GM12891 (cell line): ENCODE measurements at places on chromosomes 4 and X.

GRCh38 chrX:17680732-17681413 lies 56.4 kb upstream of the SCML1 start:
- DNase-seq = no peak

- DNase-seq = no peak
These were observed 10.5 kb downstream of the PPAT start for GRCh38 chr4:56424697-56425514.

DNA sequence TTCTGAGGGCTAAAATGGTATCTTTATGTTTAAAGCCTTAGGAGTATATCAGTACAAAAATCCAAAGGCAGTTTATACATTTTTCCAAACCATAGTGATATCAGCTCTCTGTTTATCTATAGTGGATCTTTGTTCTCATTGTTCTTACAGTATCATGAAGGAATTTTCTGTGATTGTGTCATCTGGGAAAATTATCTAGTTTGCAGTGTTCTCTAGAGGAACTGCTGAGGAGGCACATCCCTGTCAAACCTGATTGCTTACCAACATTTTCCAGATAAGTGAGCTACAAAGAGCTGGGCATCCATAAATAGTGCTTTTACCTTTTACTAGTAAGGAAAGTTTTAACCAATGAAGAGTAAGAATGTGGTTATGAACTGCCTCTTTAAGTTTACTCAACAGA lies 44.9 kb upstream of the SLC25A31 start:
- no peak for DNase-seq

DNA sequence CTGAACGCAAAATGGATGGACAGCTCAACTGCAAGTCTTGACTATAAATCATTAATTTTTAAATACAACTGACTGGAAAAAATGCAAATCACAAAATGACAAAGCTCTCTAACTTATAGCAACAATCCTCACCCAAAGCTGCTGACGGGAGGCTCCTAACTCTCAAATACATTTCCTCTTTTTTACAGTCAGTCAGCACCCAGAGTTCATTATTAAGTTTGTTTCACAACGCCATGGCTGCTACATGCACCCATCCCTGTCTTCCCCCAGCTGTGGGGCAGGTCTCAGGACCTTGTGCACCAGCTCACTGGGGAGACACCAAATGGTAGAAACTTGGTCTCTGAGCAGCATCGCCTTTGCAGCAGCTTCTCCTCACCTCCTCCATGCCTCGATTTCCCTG lies 97.6 kb downstream of the SLC34A2 start:
- DNase-seq = no peak

GRCh38 chr4:165443276-165443675 lies 64.5 kb downstream of the CPE start:
- DNase-seq = no peak

DNA sequence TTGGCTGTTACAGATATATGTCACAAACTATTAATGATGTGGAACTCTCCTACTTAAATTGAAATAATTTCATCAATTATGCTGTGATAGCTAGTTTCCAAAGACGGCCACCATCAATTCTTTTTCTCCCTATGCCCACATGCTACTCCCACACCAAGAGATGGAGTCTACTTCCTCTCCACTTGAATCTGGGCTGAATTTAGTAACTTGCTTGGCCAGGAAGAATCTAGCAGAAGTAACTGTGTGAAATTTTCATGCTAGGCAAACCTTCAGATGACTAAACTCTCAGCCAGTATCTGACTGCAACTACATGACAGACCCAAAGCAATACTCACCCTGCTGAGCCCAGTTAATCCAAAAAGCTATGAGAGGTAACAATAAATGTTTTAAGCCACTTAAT lies 3.2 kb downstream of the SEPSECS start:
- no peak for DNase-seq

- DNase-seq = no peak
These were observed 35.6 kb downstream of the GPR143 start for GRCh38 chrX:9730078-9730477.

DNA sequence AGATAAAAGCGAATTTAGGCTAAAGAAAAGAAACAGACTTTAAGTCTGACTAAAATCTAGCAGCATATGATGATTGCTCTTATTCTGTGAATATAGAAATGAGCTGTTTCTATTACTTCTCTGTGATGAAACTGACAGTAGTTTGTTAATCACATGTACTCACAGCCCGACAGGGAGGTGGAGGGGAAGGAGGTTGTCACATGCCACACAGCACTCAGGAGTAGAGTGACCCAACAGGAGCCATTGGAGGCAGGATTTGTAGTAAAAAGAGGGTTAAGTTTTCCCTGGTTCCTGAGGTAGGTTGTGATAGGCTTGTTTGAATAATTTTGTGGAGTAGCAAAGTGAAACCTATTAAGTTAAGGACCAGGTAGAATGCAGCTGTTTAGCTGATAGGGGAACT lies 495.9 kb downstream of the CENPC start:
- no peak for DNase-seq

- DNase-seq = no peak
These were observed 77.5 kb downstream of the MSN start for GRCh38 chrX:65744965-65745364.

DNA sequence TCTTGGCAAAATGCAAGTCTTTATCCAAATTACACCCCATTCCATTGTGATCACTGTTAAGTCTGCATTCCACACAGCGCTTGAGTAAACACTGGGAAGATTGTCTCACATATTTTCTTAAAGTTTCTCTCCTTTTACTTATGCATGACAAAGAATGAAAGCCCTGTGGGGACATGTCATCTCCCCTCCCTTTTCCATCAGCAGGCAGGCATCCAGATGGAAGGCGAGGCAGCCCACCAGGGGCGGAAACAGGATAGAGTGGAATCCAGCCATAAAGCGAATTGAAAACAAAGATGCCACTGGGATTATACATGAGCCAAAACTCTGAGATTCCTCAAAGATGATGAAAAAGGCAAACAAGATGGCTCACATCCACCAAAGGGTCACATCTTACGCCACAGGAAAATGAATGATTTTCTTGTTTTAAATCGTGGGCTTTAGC lies 78.2 kb downstream of the AFAP1 start:
- DNase-seq = no peak

- DNase-seq = no peak
These were observed 7.6 kb upstream of the BST1 start for GRCh38 chr4:15695240-15695699.

DNA sequence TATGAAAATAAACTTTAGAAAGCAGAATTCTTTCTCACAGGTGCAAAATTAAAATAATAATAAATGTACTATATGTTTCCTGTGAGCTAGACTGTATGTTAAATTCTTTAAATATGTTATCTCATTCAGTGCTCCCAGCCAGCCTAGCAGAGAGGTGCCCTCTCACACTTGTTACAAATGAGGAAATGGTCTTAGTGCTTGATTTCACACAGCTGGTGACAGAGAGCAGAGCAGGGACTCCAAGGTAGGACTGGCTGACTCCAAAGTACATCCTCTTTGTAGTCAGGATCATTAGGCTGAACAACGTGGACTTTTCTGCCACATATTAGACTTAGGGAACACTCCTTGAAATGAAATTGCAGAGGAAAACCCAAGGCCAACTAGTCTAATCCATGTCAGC lies 72.0 kb upstream of the HHIP start:
- no peak for DNase-seq

DNA sequence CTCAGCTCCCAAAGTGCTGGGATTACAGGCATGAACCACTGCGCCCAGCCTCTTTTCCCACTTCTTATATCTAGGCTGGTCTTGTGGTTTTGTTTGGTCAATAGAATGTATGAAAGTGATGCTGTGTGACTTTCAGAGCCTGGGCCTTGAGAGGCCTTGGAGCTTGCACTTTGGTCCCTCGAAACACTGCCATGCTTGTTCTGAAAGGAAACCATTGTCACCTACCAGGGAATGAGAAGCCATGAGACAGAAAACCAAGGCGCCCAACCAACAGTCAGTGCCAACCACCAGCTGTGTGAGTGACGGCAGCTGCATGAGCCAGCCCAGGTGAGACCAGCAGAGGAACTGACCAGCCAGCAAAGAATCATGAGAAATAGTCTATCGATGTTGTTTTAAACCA lies 57.4 kb downstream of the SCD5 start:
- DNase-seq = no peak

- no peak for DNase-seq
These were observed 13.5 kb upstream of the VSIG4 start for GRCh38 chrX:66053414-66053813.

DNA sequence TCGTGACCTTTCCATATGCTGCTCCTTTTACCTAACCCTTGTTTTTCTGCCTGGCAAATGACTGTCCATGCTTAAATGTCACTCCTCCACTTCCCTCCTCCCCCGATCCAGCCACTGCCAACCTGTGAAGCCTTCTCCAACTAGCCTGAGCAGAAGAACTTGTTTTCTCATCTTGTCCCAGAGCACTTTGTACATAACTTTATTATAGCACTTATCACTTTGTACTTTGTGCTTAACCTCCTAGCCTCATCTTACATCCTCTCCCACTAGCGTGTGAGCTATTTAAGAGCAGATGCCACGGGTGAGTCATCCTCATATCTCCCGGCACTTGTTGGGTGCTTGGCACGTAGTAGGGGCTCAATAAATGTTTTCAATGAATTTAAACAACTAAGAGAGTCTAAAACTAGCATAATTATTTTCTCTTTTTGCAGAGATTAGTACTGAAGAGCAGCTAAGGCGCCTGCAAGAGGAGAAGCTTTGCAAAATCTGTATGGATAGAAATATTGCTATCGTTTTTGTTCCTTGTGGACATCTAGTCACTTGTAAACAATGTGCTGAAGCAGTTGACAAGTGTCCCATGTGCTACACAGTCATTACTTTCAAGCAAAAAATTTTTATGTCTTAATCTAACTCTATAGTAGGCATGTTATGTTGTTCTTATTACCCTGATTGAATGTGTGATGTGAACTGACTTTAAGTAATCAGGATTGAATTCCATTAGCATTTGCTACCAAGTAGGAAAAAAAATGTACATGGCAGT lies 46.9 kb downstream of the XIAP start:
- no peak for DNase-seq

GRCh38 chr4:139522457-139522856 lies 33.6 kb downstream of the SETD7 start:
- no peak for DNase-seq

- DNase-seq = no peak
These were observed 71.8 kb upstream of the NR3C2 start for GRCh38 chr4:148514041-148514440.
